ENCODE measurements at places on chromosomes 6 and 20. TPM values are rescaled to one million over a fixed set of nuclear protein-coding genes. Genes with fewer than 3 reads are reported as not detected.

Gene DDR1
- 129 TPM for total RNA-seq

Gene TGIF2
- 2.8 TPM for total RNA-seq

Gene ZC2HC1B
- not detected for total RNA-seq

Gene CTCFL
- total RNA-seq = not detected

Gene GID8
- total RNA-seq = 14.9 TPM

Gene SLC35F1
- total RNA-seq = 0.32 TPM

Gene ACTL10
- not detected for total RNA-seq

Gene DUSP22
- 51.3 TPM for total RNA-seq

Gene CDH26
- total RNA-seq = 0.27 TPM

Gene LY6G5B
- total RNA-seq = 2.4 TPM

Gene DLGAP4
- total RNA-seq = 72.5 TPM

- no peak for DNase-seq
- H3K4me3 ChIP-seq = no peak overlapping the region
- no peak overlapping the region for H3K27ac ChIP-seq
- no peaks in the 10 kb centered on the region for H3K36me3 ChIP-seq
- no peaks in the 10 kb centered on the region for H3K4me1 ChIP-seq
Measured at GRCh38 chr6:128138694-128139093, 237.8 kb upstream of the THEMIS start.

GRCh38 chr6:30322527-30323501 lies 3.9 kb upstream of the TRIM39 start:
- DNase-seq = peak; percentile 48
- H3K4me1 ChIP-seq = peaks cover 22% of the 10 kb centered on the region
- no peaks in the 10 kb centered on the region for H3K36me3 ChIP-seq
- H3K4me3 ChIP-seq = no peak overlapping the region
- H3K27me3 ChIP-seq = no peaks in the 10 kb centered on the region
- no peak overlapping the region for H3K27ac ChIP-seq

- H3K36me3 ChIP-seq = no peaks in the 10 kb centered on the region
- H3K27me3 ChIP-seq = no peaks in the 10 kb centered on the region
- no peak for DNase-seq
Measured at GRCh38 chr6:78062993-78063392, 410.2 kb downstream of the MEI4 start.

DNA sequence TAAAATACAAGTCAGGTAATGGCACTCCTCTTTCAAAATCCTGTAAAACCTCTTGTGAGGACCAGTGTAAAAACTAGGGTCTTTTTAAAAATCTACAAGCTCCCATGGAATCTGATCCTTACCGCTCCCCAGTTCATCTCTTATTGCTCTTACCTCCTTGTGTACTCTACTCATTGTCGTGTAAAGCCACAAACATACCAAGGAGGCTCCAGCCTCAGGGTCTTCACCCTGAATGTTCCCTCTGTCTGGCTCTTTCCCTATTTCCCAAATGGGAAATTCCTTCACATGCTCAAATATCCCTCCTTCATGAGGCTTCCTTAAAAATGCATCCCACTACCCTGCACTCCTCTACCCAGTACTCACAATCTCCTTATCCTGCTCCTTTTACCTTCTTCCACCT lies 67.1 kb downstream of the TASP1 start:
- H3K27ac ChIP-seq = no peak overlapping the region
- no peak overlapping the region for H3K4me3 ChIP-seq
- H3K36me3 ChIP-seq = no peaks in the 10 kb centered on the region
- peaks cover 6% of the 10 kb centered on the region for H3K4me1 ChIP-seq
- DNase-seq = no peak

- DNase-seq = no peak
- H3K4me1 ChIP-seq = no peaks in the 10 kb centered on the region
- no peaks in the 10 kb centered on the region for H3K27me3 ChIP-seq
- H3K36me3 ChIP-seq = no peaks in the 10 kb centered on the region
Measured at GRCh38 chr6:70980727-70981126, 23.9 kb upstream of the B3GAT2 start.

DNA sequence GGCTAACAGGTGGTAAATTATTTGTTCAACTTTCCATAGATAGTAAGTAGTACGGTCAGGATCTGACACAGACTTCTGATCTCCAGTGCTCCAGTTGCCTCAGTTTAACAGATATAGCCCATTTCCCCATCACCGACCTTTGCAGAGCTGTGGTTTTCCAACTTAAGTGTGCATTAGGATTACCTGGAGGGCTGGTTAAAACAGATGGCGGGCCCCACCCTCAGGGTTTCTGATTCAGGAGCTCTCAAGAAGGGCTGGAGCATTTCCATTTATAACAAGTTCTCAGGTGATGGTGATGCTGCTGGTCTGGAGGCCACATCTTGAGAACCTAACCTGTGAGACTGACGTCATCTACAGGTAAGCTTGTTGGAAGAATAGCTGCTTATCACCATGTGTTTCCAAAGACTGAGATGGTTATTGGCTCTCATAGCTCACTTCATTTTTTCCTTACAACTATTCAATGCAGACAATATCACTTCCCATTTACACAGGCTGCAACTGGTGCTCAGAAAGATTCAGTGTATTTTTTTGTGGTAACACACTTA lies 360.1 kb upstream of the CHD6 start:
- DNase-seq = no peak
- no peaks in the 10 kb centered on the region for H3K27me3 ChIP-seq
- H3K4me3 ChIP-seq = no peak overlapping the region
- H3K36me3 ChIP-seq = no peaks in the 10 kb centered on the region

DNA sequence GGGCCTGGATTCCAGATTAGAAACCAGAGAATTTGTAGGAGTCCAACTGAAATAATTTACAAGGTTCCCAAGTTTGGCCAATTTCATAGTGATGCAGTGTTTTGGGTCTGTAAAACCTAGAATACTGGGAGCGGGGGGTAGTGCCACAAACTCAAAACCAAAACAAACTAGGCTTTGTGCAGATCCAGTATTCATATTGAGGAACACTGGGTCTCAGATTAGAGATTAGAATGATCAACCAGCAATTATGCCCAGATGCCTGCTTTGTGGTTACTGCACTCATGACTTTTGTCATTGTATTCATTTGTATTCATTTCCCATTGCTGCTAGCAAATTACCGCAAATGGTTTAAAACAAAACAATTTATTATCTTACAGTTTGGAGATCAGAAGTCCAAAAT lies 3.2 kb upstream of the NDUFAF4 start:
- H3K27ac ChIP-seq = no peak overlapping the region
- no peaks in the 10 kb centered on the region for H3K27me3 ChIP-seq
- H3K36me3 ChIP-seq = no peaks in the 10 kb centered on the region
- no peak overlapping the region for H3K4me3 ChIP-seq
- H3K4me1 ChIP-seq = peaks cover 9% of the 10 kb centered on the region

GRCh38 chr6:134230087-134230700 lies 87.7 kb downstream of the SGK1 start:
- no peaks in the 10 kb centered on the region for H3K4me1 ChIP-seq
- no peaks in the 10 kb centered on the region for H3K27me3 ChIP-seq
- no peak overlapping the region for H3K27ac ChIP-seq
- no peak for DNase-seq

- peaks cover 29% of the 10 kb centered on the region for H3K36me3 ChIP-seq
- H3K4me1 ChIP-seq = peaks cover 12% of the 10 kb centered on the region
- H3K27me3 ChIP-seq = no peaks in the 10 kb centered on the region
- peak; percentile 59 for DNase-seq
- H3K27ac ChIP-seq = peak overlapping the region; percentile 89
Measured at GRCh38 chr6:155314773-155315515, 660 bp upstream of the TFB1M start.

DNA sequence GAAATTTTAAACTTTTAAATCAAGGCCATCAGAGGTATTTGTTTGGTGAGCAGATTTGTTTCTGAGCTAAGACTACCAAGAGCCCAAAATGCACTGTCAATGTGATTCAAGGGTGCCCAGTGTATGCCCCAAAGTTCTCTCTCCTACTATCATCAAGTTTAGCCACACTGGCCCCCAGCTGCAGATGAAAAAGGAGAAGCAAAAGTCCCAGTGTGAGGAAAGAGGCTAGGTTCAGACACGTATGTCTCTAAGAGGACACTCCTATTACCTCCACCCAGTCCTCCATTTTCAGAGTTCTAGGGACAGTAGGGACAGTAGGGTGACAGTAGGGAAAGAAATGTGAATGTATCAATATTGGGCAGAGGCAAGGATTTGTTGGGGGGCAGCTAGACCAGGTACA lies 230.8 kb downstream of the CD83 start:
- H3K4me3 ChIP-seq = no peak overlapping the region
- no peak for DNase-seq
- no peaks in the 10 kb centered on the region for H3K4me1 ChIP-seq
- H3K36me3 ChIP-seq = no peaks in the 10 kb centered on the region
- H3K27me3 ChIP-seq = no peaks in the 10 kb centered on the region

DNA sequence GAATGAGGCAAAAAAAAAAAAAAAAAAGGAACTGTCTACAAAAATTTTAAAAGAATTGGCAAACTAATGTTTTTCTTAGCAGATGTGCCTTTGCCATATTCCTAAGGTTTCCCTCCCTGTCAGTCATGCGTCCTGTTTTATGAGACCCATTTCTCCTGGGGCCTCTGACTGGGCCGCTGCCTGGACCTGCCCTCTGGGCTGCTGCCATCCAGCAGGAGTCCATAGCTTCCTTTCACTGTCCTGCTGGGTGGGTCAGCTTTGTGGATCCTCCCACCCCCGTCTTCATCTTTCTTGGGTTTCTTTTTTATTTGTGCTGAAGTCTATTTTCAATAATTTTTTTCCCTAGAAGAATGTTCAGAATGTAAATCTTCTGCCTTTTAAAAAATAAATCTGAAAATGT lies 110.8 kb upstream of the SCP2D1 start:
- H3K4me1 ChIP-seq = peaks cover 3% of the 10 kb centered on the region
- no peaks in the 10 kb centered on the region for H3K27me3 ChIP-seq
- H3K4me3 ChIP-seq = no peak overlapping the region
- H3K36me3 ChIP-seq = no peaks in the 10 kb centered on the region
- DNase-seq = peak; percentile 37

DNA sequence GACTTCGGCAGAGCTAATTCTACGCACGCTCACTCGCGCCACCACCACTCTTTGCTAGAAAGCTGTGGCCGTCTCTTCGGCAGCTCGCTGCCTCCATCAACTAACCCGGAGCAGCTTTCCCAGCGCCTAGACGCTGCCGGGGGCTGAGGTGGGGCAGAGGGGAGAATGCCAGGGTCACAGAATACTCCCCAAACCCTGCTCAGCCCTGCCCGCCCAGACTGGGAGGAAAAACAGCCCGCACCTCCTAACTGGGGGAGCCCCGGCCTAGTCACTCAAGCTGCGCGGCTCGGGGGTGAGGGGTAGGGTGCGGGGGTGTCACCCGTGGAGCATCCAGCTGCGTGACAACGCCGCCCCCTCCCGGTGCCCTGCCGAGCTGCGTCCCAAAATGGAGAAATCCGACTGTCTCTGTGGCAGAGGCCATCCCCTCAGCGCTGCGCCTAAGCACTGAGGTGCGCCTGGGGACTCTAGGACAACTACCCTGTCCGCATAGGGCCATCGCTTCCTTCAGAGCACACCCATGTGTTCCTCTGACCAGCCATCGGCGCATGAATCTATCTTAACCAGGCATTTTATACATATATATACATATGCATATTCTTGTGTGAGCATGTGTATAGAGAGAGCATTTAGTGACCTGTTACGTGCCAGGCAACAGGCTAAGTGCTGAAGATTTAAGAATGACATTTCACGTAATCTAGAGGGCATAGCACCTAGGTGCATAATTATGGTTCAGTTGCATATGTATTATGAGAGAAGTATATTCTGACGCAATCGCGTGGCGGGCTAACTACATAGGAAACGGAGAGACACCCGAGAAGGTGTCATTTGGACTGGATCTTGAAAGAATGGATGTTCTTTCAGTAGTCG lies 1.5 kb upstream of the TENT5A start:
- DNase-seq = peak; percentile 88
- peaks cover 8% of the 10 kb centered on the region for H3K4me1 ChIP-seq
- no peaks in the 10 kb centered on the region for H3K27me3 ChIP-seq
- no peaks in the 10 kb centered on the region for H3K36me3 ChIP-seq

- H3K27ac ChIP-seq = no peak overlapping the region
- no peaks in the 10 kb centered on the region for H3K4me1 ChIP-seq
- H3K4me3 ChIP-seq = no peak overlapping the region
- no peak for DNase-seq
- H3K36me3 ChIP-seq = no peaks in the 10 kb centered on the region
- H3K27me3 ChIP-seq = peaks cover 1% of the 10 kb centered on the region
Measured at GRCh38 chr20:60897976-60898375, 354.1 kb upstream of the CDH4 start.

- no peak overlapping the region for H3K4me3 ChIP-seq
- H3K36me3 ChIP-seq = no peaks in the 10 kb centered on the region
- H3K27me3 ChIP-seq = no peaks in the 10 kb centered on the region
Measured at GRCh38 chr6:110614106-110614505, 137.7 kb upstream of the SLC22A16 start.

- no peaks in the 10 kb centered on the region for H3K36me3 ChIP-seq
- peaks cover under 1% of the 10 kb centered on the region for H3K4me1 ChIP-seq
- no peak overlapping the region for H3K4me3 ChIP-seq
- no peak for DNase-seq
Measured at GRCh38 chr6:43763812-43764522, 6.0 kb upstream of the VEGFA start.

GRCh38 chr6:161922631-161923119 lies 648.8 kb upstream of the AGPAT4 start:
- peak; percentile 62 for DNase-seq
- H3K36me3 ChIP-seq = no peaks in the 10 kb centered on the region
- no peaks in the 10 kb centered on the region for H3K27me3 ChIP-seq
- no peak overlapping the region for H3K4me3 ChIP-seq

DNA sequence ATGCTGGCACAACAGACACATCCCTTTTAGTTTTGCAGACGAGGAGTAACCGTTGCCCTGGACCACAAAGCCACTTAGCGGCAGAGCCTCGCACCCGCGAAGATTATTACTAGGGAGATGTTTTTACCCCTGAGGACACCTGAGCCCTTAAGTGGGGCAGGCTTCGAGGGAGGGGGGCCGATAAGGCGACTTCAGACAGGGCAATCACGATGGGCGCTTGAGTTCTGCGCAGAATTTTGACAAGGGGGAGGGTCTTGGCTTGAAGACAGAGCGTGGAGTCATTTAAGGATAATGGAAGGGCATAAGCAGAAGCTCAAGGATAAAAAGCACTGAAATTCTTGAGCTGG lies 650 bp upstream of the TTK start:
- no peaks in the 10 kb centered on the region for H3K36me3 ChIP-seq
- peak overlapping the region; percentile 82 for H3K4me3 ChIP-seq
- peak overlapping the region; percentile 75 for H3K27ac ChIP-seq
- H3K4me1 ChIP-seq = no peaks in the 10 kb centered on the region
- peak; percentile 56 for DNase-seq
- H3K27me3 ChIP-seq = no peaks in the 10 kb centered on the region

DNA sequence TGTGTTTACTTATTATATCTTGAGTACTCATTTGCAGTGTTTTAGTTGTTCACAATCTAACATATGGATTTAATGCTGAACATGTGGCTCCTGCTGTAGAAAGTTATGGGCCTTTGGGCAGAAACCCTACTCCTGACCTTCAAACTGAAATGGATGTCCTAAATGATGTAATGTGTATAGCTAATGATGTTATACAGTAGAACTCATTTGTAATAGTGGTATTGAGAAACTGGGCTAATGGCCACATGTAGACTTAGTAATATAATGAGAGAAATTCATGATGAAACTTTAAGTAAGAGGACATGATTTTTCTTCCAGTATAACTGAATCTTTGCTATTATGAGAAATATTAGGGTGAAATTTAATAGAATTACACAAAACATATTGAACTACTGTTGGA lies 121.3 kb upstream of the PTPRK start:
- no peak overlapping the region for H3K27ac ChIP-seq
- DNase-seq = no peak
- H3K4me1 ChIP-seq = no peaks in the 10 kb centered on the region
- no peaks in the 10 kb centered on the region for H3K27me3 ChIP-seq
- no peak overlapping the region for H3K4me3 ChIP-seq

- H3K27me3 ChIP-seq = no peaks in the 10 kb centered on the region
- H3K4me1 ChIP-seq = no peaks in the 10 kb centered on the region
- no peak for DNase-seq
- H3K27ac ChIP-seq = no peak overlapping the region
- H3K36me3 ChIP-seq = no peaks in the 10 kb centered on the region
Measured at GRCh38 chr6:43762966-43763695, 6.9 kb upstream of the VEGFA start.
